Muscle of back (tissue), 13 donors: ENCODE measurements at places on chromosomes 5 and 9.

- DNase-seq = peak; percentile 46
Measured at GRCh38 chr5:115586525-115587146, 15.6 kb downstream of the TICAM2 start.

- no peak for DNase-seq
Measured at GRCh38 chr9:134594078-134594941, 47.3 kb upstream of the COL5A1 start.

GRCh38 chr9:77649109-77649812 lies 1.1 kb upstream of the GNA14 start:
- DNase-seq = no peak

- no peak for DNase-seq
Measured at GRCh38 chr9:90616806-90617205, 25.8 kb downstream of the DIRAS2 start.

DNA sequence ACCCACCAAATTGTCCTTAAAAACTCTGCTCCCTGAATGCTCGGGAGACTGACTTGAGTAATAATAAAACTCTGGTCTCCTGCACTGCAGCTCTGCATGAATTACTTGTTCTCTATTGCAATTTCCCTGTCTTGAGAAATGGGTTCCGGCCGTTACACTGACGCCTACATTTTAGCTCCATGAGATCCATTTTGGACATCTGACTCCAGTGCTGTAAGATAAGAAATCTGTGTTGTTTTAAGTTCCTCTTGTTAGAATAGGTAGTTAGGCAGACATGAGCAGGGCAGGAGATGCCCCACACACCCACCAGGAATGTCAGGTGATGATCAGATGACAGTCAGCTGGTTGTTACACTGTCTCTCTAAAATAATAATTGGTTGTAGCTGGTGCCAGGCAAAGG lies 125.8 kb upstream of the SHB start:
- no peak for DNase-seq

DNA sequence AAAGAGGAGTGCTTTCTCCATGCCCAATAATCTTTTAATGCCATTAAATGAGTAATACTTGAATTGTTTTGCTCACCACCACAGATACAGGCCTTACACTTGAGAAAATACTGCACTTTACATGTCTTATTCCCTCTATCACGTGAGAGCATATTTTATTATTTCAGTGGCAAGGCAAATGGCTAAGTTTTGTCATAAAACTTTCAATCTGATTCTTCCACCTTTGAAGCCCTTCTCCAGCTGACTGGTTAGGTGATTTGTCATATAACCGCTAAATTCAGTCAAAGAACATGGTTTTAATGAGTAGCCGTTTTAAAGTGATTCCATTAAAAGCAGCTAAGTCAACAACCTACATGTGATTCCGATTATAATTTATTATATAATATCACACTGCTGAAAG lies 43.8 kb downstream of the FAT2 start:
- no peak for DNase-seq

DNA sequence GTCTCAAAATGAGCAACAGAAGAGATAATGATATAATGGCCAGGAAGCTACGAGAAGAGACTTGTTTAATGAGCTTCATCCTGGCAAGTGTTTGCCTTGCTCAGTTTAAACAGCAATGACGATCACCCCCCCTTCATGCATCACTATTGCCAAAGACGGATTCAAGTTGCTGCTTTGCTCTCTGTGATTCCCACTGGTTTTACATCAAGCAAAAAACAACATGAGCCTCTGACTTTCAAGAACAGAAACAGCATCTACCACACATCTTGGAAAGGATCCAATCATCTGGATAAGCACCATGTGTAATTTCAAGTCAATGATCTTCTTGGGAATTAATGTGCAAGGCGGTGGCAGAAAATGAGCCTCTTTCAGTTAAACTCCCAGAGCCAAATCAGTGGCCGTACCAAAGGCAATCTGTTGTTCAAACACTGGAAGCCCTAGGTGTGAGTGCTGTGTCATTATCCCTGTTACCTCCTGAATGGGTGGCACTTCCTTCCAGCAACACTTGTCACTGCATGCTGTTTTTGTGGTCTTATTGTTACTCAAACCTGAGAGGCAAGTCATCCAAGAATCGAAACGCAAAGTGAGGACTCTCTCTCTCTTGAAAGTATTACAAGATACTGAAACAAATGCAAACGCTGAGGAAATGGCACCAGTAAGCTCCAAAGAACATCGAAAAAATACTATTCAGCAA lies 72.8 kb downstream of the MED27 start:
- DNase-seq = no peak

DNA sequence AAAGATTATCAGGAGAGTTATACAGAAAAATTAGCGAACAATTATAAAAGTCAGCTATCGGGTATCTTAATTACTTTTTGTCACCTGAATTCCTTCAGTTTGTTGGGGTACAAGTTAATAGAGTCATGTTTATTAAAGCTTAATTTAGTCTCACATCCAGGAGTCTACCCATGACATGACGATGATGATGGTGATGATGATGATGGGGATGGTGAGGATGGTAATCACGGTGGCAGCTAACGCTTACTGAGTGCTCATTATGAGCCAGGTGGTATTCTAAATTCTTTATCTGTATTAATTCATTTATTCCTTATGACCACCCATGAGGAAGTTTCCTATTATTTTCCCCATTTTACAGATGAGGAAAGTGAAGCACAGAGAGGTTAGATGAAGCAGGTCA lies 208.6 kb upstream of the KIF2A start:
- no peak for DNase-seq
